ENCODE measurements at places on chromosomes 3 and 15.
A peak's percentile ranks its signal among the peaks of the same experiment; 100 is the strongest.

DNA sequence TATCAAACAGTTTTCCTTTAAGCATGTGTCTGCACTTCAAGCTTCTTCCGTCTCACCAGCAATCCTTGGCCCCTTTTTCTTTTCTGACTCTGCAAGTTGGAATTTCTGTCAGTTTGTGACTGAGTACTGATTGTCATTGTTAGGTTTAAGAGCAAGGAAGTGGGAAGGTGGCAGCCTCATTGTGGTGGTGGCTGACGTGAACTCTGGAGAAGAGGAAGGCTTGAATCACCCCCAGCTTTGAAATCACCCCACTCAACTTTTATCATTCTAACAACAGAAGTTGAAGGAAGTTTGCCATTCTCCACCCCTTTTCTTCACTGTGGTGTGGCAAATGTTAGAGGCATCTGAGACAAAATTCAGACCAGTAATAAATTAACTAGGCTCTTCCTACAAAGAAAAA is 231.6 kb upstream of the AGTR1 start:
- peak; percentile 8 for DNase-seq

DNA sequence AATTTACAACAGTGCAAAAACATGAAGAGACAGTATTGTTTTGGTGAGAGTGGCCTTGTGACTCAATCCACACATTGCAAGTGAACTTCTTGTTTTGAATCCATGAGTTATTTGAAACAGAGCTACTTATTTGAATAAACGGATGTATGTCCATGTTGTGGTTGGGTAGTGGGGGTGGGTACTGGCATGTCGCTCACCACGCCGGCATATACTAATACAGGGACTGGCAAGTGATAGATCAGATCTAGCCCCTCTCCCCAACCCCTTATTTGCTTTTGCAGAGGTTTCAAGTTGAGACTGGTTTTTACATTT is 83.8 kb downstream of the EDEM1 start:
- DNase-seq: no peak

DNA sequence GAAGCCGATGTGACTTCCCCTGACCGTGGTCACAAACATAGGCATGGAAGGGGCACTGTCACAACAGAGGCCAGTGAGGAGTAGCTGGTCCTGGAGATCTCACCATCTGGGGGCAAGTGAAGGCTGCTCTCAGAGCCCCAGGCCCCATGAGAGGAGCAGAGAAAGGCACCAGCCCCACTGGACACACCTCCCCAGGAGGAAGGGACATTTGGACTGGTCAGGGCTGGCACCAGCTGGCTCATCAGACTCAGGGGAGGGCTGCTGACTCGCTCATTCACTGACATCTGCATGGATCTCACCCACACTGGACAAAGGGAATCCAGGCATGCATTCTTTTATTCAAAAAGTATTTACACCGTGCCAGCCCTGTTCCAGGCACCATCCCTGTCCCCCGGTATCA is 26.8 kb downstream of the ESYT3 start:
- DNase-seq: no peak

DNA sequence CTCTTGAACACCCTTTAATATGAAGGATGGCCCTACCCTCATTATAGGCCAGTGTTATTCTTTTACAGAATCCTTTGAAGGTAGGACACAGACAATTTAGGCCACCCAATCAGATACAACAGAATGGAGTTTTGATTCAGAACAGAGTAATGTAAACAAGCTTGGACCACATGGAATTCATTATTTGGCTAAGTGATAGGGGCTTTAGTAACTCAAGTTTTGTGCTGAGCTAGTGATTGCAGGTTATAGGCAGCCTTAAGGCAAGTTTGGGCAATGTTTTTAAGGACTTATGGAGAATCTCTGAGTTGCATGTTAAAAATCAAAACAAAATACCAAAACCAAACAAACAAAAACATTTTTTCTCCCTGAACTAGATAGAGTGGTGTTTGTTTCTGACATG is 312.1 kb upstream of the ROBO1 start:
- DNase-seq: peak; percentile 23

DNA sequence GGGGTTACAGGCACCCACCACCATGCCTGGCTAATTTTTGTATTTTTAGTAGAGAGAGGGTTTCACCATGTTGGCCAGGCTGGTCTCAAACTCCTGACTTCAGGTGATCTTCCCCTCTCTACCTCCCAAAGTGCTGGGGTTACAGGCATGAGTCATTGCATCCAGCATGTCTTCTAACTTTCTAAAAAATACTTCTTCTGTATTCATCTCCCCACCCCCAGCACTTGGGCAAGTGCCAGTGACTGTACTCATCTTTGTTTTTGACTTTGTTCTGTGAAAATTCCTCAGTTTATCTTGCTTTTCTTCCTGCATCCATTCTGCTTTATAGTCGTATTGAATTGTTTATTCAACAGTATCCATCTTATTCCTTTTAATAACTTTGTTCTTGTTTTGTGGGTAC is 47.6 kb downstream of the ARIH1 start:
- peak; percentile 8 for DNase-seq

- no peak for DNase-seq
Observed at GRCh38 chr3:64853456-64853855, 165.7 kb upstream of the ADAMTS9 start.

DNA sequence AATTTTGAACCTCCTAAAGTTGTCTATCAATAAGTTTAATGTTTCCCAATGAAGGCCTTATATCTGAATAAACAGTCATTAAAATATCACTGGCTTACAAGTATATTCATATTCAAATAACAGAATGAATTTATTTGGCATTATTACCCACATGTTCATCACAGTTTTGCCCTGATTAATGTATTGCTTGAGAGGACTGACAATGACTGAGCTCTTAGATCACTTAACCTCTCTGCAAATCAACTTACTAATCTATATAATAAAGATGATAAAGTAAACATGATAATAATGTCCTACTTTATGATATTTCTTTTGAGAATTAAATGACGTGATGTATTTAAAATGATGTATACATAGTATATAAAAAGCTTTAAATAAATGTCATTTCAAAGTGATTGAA is 532.0 kb upstream of the GBE1 start:
- no peak for DNase-seq

GRCh38 chr3:24086617-24087404 is 141.7 kb downstream of the NR1D2 start:
- DNase-seq: peak; percentile 68

- DNase-seq: no peak
Observed at GRCh38 chr3:78913711-78914110, 854.1 kb downstream of the ROBO1 start.

GRCh38 chr15:50219820-50220219 is 37.8 kb downstream of the SLC27A2 start:
- no peak for DNase-seq

DNA sequence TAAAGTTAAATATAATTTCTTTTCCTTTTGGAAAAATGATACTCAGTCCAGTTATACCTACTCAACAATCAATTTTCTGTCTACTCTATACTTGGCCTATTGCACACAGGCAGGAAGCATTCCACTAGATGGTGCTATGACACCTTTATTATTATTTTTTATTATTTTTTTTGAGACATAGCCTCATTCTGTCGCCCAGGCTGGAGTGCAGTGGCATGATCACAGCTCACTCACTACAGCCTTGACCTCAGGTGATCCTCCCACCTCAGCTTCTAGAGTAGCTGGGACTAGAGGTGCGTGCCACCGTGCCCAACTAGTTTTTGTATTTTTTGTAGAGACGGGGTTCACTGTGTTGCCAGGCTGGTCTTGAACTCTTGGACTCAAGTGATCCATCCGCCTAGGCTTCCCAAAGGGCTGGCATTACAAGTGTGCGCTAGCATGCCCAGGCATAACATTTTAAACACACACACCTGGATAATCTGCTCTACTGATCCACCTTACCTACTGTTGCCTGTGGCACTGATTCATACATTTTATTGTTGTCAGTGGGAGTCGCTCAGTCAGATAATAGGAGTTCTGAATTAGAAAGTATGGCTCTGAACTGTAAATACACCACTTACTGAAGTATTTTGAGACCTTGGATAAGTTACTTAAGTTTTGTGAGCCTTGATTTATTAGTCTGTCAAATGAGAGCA is 56.2 kb downstream of the EIF3J start:
- DNase-seq: no peak

- no peak for DNase-seq
Observed at GRCh38 chr15:74222240-74223119, 13.6 kb upstream of the CCDC33 start.

- DNase-seq: no peak
Observed at GRCh38 chr3:66229931-66230330, 9.1 kb downstream of the SLC25A26 start.

- DNase-seq: no peak
Observed at GRCh38 chr3:195739561-195740111, 18.9 kb downstream of the MUC20 start.

GRCh38 chr3:31132132-31132769 is 237.8 kb upstream of the GADL1 start:
- DNase-seq: no peak

- no peak for DNase-seq
Observed at GRCh38 chr15:26970712-26971210, at the start of gene GABRG3. TSS of gene GABRG3 (plus strand) at chr15:26971181.

- no peak for DNase-seq
Observed at GRCh38 chr15:91100814-91101607, 954 bp downstream of the SV2B start.

DNA sequence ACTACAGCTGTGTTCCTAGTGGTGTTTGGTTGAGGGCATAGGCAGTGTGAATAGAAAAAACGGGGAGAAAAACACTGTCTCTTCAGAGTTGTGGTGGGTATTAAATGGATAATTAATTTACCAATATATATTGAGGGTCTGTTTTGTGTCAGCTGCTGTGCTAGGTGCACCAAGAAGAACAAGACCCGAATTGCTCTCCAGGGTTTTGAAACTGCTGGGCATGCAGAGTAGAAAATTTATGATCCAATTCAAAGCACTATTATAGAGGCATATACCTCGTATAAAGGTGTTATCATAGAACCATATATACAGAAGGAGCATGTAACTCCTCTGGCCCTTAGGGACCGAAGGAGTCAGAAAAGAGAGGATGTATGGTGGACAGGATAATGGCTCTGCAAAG is 1.6 kb upstream of the NMD3 start:
- DNase-seq: no peak

DNA sequence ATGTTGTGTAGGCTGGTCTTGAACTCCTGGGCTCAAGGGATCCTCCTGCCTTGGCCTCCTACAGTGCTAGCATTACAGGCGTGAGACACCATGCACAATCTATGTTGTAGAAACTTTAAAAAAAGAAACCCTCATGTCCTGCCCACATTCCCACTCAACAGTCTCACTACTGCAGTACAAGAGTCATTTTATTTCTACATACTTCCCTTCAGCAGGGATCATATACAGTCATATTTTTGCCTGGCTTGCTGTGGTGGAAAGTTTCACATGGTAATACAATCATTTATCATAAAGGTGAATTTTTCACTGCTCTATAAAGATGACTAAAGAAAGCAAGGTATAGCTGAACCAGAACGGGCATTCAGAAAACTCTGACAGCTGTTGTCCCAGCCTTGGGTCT is 53.8 kb upstream of the PIK3CB start:
- no peak for DNase-seq

DNA sequence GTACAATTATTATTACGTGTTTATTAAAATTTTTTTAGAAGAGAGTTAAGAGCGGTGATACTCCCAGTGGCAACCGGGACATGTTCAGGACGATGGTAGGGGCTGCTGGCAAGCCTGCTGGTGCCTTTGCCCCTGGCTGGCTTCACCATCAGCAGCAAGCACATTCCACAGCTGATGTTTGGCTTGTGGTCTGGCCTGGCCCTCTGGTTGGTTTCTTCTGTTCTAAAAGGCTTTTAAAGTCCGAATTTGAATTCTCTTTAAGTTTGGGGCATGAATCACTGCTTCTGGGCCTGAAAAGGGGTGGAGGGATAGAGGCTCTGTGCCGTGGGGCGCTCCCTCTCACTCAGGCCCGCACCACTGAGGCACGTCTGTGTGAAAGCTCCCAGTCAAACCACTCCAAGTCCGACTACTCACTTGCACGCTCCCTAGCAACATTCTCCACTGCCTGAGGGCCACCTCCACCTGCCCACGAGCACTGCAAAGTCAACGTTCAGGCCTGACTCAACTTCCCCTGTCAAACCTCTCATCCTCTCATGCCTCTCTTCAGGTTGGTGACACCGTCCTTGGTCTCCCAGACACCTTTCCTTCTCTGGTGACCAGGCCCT is 10.1 kb downstream of the ITGA11 start:
- DNase-seq: no peak

GRCh38 chr15:60326824-60327654 is 70.7 kb downstream of the ANXA2 start:
- DNase-seq: peak; percentile 39

DNA sequence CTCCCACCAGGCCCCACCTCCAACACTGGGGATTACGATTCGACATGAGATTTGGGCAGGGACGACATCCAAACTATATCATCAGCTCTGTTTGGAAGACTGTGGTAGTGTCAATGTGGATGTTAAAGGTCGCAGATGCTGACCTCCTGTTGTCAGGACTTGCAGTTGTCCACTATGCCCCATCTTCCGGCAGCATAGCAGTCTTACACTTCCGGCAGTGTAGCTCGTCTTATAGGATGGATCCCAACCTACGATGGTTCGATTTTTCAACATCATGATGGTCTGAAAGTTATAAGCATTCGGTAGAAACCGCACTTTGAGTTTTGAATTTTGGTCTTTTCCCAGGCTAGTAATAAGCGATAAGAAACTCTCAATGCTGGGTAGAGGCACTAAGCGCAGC is 20.6 kb downstream of the CLRN1 start:
- DNase-seq: no peak

- no peak for DNase-seq
Observed at GRCh38 chr3:79564192-79564591, 203.6 kb downstream of the ROBO1 start.

DNA sequence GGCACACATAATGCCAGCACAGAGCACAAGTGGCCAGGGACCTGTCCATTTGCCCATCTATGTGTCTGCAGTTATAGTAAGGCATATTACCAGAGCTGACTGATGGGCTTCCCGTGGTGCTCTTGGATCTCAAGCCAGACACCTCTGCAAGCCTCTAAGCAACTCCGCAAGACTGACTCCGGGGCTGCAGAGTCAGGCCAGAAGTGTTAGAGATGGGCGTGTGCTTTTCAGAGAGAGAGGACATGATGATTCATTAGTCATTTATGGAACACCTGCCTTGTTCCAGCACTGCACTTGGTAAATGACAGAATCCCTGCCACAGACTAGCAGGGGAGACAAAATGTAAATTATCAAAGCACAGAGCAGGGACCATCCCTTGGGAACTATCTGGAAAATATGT is 559.0 kb downstream of the PDCD6IP start:
- DNase-seq: no peak

DNA sequence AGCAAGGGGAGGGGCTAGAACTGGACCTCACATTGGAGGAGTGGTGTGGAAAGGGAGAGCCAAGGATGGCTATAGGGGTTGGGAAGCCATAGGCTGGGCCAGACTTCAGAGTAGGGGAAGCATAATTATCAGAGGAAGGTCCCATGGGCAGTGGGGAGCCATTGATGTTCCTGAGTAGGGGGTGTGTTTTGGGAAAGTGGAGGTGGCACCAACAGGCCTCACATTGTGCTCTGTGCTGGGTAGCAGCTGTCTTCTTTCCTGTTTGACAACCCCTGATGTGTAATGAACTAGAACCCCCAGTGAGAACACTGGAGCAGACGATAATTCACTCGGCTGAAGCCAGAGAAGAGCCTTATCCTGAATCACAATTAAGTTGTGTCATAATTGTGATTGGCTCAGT is 41.2 kb downstream of the SLC6A11 start:
- no peak for DNase-seq

GRCh38 chr3:122679085-122679881 is 1.4 kb upstream of the PARP14 start:
- DNase-seq: peak; percentile 55

- DNase-seq: no peak
Observed at GRCh38 chr3:55066551-55067047, 138.7 kb upstream of the LRTM1 start.

All from fibroblast of skin of left quadriceps (primary cell).